ENCODE measurements at places on chromosomes 3 and 15.

- no peak for DNase-seq
Measured at GRCh38 chr3:12073106-12073505, 68.9 kb downstream of the SYN2 start.

GRCh38 chr3:183797996-183798395 is 27.4 kb downstream of the MAP6D1 start:
- DNase-seq = no peak

- no peak for DNase-seq
Measured at GRCh38 chr3:123800362-123800682, 83.8 kb downstream of the MYLK start.

- no peak for DNase-seq
Measured at GRCh38 chr15:95989392-95989791, 341.1 kb upstream of the NR2F2 start.

DNA sequence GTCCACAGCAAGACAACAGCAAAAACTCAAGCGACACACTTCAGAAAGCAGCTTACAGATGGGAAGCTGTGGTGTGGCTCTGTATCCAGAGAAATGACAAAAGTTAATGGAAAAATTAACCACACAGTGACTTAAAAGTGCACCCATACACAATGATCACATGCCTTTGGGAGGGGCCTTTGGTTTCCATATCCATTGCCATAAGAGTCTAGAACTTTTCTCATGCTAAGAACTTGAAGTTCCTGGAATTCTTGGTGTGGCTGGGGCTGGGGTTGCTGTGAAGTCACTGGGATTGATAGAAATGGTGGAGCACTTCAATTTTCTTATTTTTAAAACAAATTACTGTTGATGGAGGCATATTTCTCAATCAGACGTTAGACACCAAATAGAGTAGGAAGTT is 108.6 kb upstream of the FEZF2 start:
- DNase-seq = no peak

GRCh38 chr3:183148056-183148455 is 14.5 kb downstream of the LAMP3 start:
- no peak for DNase-seq

DNA sequence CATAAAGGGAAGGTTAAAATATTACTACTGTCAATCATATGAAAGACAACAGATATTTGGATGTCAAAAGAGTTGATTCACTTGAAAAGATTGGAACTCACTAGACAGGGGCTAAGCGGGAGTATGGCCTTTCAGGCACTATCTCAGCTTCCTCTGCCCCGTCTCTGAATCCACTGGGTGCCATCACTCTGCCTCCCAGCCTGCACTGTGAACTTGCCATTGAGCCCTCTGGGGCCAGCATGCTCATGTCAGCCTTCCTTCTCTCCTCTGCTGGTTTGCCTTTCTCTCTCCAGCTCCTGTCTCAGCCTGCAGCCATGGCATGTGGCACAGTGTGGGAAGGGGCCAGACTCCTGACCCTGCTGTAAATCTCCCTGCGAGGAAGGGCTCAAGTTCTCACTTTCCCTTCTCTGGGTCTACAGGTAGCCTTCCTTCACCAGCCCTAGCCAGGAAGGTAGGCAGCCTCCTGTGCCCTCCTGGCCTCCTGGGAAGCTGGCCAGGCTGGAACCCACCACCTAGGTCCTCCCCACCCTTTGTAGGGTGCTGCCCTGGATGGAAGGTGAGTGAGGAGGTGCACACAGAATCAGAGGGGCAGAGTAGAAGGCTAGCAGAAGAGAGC is 54.0 kb upstream of the SLCO2A1 start:
- DNase-seq = no peak
